GM18507 (cell line): ENCODE measurements at places on chromosomes 2 and 18.

- DNase-seq: no peak
Measured at GRCh38 chr2:133607679-133608078, 39.4 kb upstream of the NCKAP5 start.

DNA sequence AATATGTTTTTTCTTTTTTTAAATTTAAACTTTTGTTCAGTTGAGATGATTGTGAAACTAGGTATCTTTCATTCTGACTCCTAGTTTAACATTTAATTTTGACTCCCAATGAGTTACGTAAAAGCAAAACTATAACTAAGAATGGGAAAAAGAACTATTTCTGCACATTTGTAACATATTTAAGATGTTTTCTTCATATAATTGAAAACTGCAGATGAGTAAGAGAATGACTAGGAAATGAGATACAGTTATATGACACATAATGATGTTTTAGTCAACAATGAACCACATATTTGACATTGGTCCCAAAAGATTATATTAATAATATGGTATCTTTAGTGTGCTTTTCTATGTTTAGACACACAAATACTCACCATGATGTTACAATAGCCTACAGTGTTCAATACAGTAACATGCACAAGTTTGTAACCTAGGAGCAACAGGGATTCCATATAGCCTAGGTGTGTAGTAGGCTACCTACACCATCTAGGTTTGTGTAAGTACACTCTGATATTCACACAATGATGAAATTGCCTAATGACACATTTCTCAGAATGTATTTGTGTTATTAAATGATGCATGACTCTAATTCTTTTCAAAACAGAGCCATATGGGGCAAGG, 12.6 kb downstream of the ERMN start:
- DNase-seq: no peak

GRCh38 chr2:101706819-101707177, 9.3 kb downstream of the MAP4K4 start:
- DNase-seq: no peak

DNA sequence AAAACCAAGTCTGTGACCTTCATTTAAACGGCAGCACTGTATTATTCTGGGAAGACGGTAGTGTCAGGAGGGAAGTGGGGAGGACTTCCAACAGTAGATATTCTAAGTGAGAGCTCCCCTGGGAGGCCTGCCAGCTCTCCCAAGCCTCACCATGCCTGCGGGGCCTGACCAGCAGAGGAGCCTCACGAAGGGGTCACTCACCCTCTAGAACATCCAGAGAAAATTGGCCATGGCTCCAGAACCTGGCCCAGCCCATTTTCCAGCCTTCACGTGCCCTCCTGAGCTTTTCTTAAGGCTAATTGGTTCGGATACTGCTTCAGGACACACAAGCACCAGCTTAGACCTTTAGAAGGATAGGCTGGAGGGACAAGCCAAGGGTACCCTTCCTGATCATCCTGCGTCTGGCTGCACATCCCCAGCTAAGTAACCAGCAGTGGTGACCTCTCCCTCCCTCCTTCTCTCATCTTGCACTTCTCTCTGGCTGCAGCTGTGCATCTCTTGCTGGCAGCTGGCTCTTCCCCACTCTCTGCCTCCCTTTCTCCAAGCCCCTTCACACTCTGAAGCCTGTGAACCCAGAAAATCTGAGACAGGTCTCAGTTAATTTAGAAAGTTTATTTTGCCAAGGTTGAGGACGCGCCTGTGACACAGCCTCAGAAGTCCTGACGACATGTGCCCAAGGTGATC, 120.1 kb upstream of the PKDCC start:
- no peak for DNase-seq

DNA sequence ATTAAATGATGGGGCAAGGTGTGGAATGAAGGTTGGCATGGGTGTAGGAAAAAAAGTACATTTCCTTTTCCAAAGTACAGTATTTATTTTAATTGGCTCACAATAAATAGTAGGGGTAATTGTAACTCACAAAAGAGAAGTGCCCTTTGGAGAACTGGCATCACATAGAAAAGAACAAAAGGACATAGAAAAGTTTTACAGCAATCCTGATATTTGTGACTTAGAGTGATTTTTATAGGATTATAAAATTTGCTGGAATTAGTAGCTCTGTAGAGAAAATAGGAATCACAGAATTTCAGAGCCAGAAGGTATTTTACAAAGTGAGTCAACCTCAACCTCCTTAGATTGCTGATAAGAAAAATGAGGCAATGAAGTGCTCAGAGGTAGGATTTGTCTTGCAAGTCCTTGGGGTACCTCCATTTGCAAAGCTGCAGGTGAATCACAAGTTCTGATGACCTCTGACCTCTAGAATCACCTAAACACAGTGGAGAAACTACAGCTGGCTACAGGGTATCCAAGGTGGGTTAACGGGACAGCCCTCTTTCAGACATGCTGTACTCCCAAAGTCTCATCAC, 133.6 kb downstream of the SOCS6 start:
- no peak for DNase-seq

- DNase-seq: no peak
Measured at GRCh38 chr2:32851777-32852439, 94.8 kb upstream of the LTBP1 start.

- DNase-seq: no peak
Measured at GRCh38 chr2:100889286-100889685, 69.3 kb downstream of the NPAS2 start.

GRCh38 chr2:224127871-224128501, 88.9 kb upstream of the SERPINE2 start:
- DNase-seq: no peak

GRCh38 chr2:74747411-74748080, 86.4 kb upstream of the HK2 start:
- DNase-seq: no peak

GRCh38 chr2:32865399-32866068, 81.2 kb upstream of the LTBP1 start:
- no peak for DNase-seq

- no peak for DNase-seq
Measured at GRCh38 chr2:46411245-46411641, 68.1 kb upstream of the TMEM247 start.

- no peak for DNase-seq
Measured at GRCh38 chr2:161230959-161231358, 70.7 kb downstream of the TANK start.

DNA sequence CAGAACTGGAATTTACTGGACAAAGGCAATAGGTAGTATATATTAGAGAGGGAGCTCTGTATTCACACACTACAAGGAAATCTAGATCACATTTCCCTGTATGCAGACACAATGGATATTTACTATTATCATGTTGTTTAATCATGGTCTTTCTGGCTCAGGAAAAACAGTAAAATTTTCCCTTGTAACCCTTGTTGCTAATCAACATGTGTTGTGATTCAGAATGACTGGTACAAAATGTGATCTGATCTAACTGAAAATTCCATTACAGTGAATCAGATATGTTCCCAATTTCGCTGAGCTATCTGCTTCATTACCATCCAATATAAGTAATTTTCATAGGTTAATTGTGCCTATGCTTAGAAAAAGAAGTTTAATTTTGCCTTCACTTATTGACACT, 1109.7 kb downstream of the LRP1B start:
- DNase-seq: no peak

- DNase-seq: no peak
Measured at GRCh38 chr2:220756653-220757052, 815.5 kb downstream of the EPHA4 start.

GRCh38 chr2:144162652-144163051, 357.3 kb downstream of the ZEB2 start:
- DNase-seq: no peak

- DNase-seq: no peak
Measured at GRCh38 chr2:54572636-54573536, 116.8 kb downstream of the SPTBN1 start.

DNA sequence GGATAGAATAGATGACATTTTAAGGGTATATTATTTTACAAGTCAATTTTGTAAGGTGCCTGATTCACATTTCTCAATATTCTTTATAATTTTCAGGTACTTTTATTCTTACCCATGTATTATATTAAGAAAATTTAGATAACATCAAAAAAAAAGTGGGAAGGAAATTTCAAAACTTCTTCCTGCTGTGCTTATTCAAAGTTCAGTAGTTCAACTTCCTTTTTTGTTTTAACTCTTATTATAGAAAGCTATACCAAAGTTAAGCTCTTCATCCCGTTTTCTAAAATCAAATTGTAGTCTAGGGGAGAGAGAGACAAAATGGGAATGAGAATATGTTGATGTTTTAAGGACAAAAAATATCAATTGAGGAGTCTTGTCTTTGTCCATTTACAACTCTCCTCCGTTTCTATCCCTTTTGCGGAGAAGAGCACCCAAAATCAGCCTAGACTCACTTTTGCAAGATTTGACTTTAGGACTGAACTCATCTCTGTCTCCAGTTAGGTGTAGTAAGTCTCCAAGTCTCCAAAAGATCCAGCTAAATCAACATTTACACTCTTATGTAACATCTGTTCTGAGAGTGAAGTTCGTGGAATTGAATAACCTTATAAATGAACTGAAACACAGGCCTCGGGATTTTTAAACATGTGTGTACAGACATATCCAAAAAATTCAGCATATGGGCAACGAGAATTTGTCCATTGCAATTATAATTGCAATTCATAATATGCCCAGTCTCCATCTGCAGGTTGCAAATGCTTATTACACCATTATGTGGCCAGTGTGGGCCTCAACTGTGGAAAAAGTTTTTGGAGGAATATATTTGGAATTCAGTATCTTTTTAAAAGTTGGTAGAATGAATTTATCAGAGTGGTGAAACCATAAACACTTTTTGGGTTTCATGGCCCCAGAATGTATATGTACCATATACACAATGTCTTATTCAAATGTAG, 23.9 kb downstream of the FAM124B start:
- no peak for DNase-seq

DNA sequence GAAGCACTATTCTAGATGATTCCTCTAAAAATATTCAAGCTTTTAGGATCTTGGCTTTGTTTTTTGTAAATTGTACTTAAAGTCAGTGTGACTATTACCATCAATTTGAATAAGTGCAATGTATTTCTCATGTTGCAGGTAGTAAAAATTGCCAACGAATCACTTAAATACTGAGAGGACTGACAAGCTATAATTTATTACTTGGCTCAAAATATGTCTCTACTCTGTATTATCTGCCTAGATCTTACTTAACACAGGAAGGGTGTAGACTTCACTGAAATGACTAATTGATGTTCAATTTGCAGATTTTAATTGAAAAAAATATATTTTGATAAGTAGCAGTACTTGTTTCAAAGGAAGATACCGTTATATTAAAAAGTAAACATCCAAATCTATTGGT, 202.3 kb downstream of the SLC8A1 start:
- DNase-seq: no peak

- no peak for DNase-seq
Measured at GRCh38 chr2:239482778-239483712, 82.2 kb upstream of the HDAC4 start.

DNA sequence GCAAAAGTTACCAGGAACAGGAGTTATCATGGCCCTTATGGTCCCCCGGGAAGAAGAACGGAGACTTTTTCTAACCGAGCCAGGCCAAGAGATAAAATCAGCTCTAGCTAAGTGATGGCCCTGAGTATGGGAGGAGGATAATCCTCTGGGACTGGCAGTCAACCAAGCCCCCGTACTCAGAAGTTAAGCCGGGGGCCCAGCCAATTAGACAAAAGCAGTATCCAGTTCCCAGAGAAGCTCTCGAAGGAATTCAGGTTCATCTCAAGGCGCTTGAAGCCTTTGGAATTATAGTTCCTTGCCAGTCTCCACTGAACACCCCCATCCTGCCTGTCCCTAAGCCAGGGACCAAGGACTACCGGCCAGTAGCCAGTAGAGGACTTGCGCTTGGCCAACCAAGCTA, 365.3 kb upstream of the TCF4 start:
- no peak for DNase-seq

DNA sequence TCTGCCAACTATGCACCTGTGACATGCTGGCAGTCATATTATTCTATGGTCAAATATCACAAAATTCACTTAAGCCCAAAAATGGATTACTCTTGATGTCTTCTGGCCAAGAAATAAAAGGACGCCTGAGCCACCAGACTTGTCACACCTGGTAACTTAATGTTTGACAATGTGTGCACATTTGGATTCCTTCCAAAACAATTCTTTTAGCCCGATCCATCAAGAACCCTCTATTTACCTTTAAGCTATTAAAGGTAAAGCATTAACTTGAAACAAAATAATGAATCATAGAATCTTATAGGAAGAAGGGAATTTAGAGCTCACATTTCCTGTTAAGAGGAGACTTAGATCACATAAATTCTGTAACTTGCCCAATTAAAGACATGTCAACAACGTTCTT, 46.5 kb upstream of the NFU1 start:
- DNase-seq: no peak

DNA sequence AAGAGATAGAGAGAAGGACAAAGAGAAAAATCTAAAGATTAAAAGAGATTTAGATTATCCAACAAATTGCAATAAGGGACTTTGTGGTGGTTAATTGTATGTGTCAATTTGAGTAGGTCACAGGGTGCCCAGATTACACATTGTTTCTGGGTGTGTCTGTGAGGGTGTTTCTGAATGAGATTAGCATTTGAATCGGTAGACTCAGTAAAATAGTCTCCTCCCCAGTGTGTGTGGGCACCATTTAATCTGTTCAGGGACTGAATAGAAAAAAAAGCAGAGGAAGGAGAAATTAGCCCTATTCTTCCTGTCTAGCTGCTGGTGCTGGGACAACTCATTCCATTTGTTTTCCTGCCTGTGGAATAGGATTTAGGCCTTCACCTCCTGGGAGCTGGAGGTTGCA, 339.8 kb upstream of the EPHA4 start:
- DNase-seq: no peak

- DNase-seq: no peak
Measured at GRCh38 chr2:1418566-1418965, 5.3 kb downstream of the TPO start.

DNA sequence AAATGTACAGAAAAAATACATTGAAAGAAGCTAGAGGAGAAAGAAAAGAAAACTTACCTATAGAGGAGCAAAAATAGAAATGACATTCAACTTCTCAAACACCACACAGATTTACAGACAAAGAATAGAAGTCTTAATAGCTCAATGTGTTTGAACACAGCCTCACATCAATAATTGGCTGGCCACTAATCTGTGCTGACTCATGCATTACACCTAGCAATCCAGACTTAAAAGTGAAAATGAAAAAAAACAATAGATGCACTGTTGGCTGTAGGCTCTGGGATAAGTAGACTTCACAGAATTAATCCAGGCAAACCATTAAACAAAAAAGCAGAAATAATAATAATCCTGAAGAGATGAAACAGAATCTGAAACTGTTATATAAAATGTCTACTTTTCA, 961.3 kb upstream of the CELF4 start:
- no peak for DNase-seq
